IPS DF 19.7 (cell line): ENCODE measurements at places on chromosomes 16 and 17.
A peak's percentile ranks its signal among the peaks of the same experiment; 100 is the strongest.

GRCh38 chr17:76009969-76010661 is 9.5 kb downstream of the CDK3 start:
- no peak for DNase-seq

DNA sequence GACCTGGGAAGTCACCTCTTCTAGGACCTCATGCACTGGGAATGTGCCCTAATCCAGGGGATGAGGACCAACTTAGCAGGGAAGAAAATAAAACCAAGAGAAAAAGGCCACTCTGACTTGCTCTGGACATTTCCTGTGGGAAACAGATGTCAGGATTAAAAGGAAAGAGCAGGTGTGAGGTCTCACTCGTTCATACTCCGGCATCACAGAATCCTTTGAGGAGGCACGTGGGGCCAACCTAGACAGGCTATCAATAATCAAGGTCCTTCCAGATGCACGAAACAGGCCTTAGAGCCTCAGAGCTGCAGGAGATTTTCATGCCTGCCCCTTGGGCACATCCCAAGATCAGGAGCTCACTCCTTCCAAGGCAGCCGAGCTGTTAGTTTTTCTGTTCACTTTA is 321.5 kb upstream of the CCL2 start:
- DNase-seq = no peak

DNA sequence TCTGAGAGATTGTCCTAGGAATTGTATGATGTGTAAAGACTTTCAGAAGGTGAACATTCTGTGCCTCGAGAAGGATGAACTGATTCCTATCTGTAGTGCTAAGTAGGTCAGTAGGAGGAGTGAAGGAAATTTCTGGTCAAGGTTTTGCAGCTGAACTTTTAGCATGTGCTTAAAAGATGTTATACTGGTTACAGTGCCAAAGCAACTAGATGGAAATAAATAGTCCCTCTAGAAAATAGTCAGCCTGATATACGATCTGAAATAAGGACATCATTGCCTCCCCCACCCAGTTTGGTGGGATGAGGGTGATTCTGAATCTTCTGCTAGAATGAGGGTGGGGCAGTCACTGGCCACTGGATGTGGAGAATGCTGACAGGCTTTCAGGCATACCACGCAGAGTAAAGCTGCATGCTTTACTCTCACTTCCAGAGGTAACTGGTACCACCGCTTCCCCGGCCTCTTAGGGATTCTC is 57.2 kb upstream of the VPS4A start:
- no peak for DNase-seq

DNA sequence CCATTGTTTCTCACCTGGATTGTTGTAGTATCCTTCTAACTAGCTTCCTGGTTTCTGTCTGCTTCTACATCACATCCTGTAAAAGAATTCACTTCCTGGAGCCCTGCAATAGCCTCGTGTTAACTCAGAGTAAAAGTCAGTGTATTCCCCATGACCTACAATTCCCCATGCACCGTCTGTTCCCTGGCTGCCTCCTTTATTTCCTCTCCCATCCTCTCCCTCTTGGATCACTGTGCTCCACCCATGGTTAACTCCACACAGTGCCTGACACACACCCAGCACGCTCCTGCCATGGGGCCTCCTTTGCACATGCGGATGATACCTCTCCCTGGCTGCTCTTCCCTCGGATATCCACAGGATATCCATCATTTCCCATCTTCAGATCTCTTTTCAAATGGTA is 301.4 kb upstream of the IRX3 start:
- DNase-seq = no peak

DNA sequence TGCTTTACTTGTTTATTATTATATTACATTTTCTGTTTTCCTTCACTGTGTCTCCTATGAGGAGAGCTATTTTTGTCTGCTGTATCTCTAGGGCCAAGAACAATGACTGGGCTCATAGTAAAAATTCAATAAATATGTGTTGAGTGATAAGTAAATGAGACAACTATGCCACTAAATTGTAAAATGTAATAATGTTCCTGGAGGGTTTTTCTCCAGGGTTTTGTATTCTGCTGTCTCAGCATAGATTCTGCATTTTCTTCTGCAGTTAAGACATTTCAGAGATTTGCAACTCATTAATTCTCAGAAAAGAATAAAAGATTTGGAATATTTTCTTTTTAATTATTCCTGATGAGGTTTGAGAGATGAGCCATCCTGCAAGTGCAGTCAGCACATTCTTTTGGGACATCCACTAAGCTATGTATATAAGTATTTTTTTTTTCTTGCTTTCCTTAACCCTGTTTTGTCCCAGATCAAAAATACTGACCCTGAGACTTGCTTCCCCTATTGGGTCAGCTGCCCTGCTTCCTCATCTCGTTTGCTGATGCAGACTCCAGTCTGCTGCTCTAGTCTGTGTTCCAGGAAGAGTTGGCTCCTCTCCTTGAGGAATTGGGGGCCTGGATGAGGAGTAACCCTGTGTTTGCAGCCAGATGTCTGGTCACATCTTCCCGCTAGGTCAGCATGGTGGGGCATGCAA is 122.9 kb downstream of the ABCA8 start:
- no peak for DNase-seq

DNA sequence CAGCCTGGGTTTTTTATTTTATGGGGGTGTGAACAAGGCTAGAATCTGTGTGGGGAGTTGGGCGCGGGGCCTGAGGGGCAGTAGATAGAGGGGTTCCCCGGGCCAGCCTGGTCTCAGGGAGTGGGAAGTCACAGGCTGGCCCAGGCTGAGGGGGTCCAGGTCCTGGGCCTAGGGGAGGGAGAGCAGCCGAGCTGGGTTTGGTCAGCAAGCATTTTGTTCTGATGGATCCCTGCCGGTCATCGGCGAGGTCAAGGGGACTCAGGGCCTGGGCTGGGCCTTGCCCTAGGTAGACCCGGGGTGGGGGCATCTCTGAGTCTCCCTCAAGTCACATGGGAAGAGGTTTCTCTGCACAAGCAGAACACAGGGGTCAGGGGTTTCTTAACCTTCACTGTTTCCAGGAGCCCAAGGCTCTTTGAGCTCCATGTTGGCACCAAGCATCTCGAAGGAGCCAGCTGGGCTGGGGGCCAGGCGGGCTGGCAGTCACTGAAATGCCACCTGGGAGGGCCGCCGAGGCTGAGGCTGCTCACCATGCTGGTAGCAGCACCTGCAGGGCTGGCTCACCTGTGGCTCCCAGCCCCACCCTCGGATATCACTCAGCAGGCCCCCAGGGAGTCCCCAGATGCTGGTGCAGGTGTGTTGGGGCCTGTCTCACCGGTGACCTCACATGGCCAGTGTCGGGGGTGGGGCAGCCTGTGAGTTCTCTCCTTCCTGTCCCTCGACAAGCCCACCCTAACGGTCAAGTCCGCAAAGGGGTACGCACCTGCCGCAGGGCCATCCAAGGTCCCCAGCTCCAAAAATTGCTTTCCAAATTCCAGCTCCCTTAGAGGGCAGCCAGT is 41.0 kb downstream of the SLC7A5 start:
- no peak for DNase-seq

DNA sequence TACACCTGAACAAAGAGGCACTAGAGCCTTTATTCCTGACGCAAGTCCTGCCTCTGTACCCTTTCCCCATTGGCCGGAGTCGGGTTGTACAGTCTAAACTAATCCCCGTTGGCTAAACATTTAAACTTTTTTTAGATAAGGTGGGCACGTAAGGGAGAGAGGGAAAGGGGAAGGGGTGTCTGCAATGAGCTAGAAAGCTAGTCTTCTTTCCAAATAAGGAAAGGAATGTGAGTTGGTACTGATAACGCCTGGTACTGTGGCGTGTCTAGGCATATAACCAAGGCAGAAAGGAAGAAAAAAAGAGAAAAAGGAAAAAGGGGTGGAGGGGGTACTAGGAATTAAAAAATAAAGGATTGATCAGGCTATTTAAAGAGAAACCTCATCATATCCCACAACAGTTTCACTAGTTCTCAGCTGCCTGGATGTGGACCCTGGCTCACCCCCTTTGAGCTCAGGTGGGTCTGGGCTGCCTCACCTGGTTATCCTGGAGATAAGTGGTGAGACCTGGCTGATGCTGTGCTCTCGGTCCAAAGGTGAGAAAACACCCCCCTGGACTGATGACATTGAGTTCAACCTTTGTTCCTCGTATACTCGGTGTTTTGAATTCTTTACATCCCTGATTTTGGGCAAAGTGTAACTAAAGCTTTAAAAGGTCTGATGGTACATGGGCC is 90.9 kb upstream of the EEF2KMT start:
- DNase-seq = no peak

DNA sequence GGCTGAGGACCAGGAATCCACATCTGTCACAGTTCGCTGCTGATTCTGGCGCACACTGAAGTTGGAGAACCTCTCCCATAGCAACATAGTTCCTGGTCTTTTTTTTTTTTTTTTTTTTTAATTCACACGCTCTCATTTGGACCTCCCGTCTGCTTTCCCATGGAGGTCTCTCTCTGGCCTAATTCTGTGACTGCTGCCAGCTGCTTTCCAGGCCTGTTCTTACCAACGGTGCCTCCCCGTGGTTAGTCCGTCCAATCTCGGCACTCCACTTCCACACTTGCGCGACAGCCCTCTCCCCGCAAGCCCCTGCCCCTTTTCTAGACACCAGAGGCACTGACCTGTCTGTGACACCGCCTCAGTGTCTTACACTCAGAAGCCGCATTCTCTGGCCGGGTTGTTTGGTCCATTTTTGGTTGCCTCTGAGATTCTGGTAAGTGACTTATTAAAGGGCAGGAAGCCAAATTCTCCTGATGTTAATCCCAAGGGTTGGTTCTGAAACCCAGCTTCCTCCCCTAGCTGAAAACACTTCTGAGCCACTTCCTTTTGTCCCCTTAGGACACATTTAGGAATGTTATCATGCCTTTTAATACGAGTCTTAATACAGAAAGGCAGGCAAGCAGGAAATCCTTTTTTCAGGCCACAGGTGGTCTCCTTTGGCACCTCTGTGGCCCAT is 1.1 kb upstream of the AKTIP start:
- no peak for DNase-seq

- DNase-seq = no peak
These were observed 47.5 kb downstream of the WNT3 start for GRCh38 chr17:46770818-46771560.

DNA sequence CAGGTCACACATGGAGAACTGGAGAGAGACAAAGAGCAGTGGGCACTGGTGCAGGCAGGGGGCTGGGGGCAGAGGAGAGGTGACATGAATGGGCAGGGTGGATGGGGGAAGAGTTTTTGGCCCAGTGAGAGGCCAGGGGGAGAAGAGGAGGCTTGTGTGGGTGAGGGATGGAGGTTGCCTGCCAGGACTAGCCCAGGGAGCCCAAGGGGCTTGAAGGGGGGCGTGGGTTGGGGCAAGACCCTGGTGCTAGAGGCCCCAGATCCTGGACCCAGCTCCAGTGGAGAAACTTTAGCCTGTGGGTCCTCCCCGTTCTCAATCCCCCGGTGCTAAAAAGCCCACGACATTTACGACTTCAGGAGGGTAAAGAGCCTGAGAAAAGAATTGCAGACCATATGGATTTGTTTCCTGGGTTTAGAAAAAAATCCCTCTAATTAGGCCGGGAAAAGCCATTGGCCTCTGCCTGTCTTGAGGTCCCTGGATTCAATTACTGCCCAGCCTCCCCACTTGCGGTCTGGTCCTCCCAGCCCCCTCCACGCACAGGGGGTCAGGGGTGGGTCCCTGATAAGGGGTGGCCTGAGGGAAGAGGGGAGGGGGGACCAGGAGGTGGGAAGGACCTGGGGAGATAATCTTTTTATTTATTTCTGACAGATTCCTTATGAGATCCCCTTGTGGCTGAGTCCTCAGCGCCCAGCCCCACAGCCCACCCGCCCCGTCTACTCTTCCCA is 33.0 kb downstream of the NGFR start:
- DNase-seq = no peak

GRCh38 chr17:7656958-7657609 is 6.4 kb downstream of the ATP1B2 start:
- DNase-seq = peak; percentile 93

DNA sequence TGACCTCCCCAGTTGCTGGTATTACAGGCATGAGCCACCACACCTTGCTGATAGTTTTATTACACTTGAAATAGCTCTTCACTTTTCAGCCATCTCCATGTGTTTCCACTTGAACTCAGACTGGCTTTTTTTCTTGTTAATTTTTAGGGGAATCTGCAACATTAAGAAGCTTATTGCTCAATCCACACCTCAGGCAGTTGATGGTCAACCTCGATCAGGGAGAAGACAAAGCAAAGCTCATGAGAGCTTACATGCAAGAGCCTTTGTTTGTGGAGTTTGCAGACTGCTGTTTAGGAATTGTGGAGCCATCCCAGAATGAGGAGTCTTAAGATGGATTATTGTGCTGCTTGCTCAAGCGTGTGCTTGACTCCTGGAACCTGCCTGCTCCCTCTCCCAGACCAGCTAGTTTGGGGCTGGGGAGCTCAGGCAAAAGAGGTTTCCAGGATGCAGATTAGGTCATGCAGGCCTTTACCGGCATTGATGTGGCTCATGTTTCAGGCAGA is 8.6 kb downstream of the ZNHIT3 start:
- no peak for DNase-seq

DNA sequence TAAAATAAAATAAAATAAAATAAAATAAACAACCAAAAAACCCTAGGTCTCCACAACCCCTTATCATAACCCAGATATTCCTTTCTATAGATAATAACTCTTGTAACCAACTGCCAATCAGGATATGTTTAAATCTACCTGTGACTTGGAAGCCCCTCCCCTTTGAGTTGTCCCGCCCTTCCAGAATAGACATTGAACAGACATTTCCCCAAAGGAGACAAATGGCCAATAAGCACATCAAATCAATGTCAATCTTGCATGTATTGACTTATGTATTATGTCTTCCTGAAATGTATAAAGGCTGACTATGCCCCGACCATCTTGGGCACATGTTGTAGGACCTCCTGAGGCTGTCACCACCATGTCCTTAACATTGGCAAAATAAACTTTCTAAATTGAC is 1.5 kb upstream of the MAPK7 start:
- no peak for DNase-seq

DNA sequence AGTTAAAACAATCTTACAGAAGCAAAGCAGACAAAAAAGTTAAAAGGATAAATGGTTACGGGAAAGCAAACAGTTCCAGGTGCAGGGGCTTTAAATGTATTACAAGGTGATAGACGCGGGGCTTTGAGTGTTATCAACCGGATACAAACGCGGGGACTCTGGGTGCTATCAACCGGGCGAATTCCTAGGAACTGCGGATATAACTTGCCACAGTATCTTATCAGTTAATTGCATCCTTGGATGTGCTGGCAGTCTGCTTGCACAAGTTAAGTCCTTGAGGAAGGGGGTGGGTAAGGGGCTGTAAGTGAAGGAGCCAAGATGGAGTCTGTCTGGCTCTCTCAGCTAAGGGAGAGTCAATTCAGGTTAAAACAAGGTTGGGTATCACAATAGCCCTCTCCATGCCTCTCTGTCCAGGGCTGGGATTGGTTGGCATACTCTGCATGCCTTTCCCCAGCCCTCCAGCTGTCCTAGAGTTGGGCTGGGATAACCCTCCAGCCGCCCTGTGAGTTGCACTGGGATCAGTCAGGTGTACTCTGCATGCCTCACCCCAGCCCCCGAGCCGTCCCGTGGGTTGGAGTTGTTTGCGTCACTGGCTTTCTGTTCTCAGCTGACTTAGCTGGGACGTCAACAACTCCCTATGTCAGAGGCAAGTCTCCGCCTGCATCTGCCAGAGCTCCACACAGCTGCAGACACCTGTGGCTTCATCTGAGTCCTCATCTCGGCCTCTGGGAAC is 40.9 kb downstream of the TMEM235 start:
- no peak for DNase-seq

GRCh38 chr16:28555561-28555960 is 1.8 kb downstream of the SGF29 start:
- DNase-seq = no peak
